AG08396 (cell line): ENCODE measurements at places on chromosomes 2 and 18.

DNA sequence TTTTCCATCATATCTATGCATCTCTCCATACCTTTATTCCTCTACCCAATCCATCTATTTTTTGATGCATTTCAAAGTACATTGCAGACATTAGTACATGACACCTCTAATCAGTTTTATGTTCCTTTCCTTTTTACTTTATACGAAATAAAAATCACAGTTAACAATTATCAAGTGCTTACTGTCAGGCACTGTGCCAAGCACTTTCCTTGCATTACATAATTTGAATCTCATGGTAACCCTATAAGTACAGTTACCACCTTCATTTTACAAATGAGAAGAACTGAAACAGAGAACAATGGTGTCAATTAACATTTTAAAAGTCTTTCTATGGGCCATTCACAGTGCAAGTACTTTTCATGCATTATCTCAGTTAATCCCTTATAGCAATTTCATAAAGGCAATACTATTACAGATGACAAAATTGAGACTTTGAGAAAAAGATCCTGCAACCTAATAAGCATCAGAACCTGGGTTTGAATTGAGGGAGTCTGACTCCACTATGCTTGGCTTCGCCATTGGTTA is 544.4 kb upstream of the TNP1 start:
- no peak for DNase-seq

DNA sequence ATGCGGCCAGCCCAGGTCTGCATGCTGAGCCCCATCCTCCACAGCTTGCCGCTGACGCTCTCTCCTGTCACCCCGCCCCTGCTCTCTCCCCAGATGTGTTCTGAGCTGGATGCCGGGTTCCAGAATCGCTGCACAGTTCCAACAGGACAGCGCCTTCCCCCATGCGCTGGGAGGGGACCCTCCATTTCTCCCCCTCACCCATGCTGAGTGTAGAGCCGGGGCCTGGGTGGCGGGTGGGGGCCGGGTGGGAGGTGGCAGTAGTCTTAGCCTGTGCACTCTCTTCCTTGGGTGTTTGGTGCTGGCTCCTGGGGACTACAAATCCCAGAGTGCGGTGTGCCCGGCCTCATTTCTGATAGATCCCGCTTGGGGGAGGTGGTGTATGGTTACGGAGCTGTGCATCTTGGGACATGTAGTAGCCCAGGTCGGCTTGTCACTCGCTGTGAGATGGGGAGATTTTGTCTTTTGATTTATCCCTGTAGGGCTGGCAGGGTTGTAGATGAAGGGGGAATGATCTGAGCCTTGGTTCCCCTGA is 6.8 kb downstream of the DNAJB2 start:
- DNase-seq, result peak; percentile 47

GRCh38 chr2:3871002-3871401 is 167.6 kb downstream of the DCDC2C start:
- no peak for DNase-seq

DNA sequence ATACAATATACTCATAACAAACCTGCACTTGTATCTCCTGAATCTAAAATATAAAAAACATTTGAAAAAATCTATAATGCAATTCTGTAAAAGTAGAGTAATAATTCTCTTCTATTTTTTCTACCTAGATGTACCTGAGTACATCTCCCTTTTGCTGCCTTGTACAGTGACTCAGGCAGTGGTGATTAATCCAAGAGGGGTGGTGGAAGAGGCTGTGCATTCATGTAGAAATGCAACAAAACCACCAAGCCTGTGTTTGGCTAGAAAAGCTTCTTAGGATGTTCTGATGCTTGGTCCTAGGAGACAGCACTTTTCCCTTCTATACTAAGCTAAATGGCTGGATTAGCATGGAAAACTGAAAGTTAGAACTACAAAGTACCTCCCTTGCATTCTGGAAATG is 245.8 kb downstream of the DPP10 start:
- no peak for DNase-seq

- DNase-seq, result no peak
Observed at GRCh38 chr2:113895301-113895700, 5.4 kb downstream of the ACTR3 start.

- DNase-seq, result peak; percentile 39
Observed at GRCh38 chr2:46847726-46848412, 67.7 kb downstream of the MCFD2 start.

GRCh38 chr2:218631837-218632236 is 24.1 kb downstream of the PLCD4 start:
- DNase-seq, result no peak

- DNase-seq, result peak; percentile 63
Observed at GRCh38 chr2:64405581-64406406, 48.2 kb upstream of the LGALSL start.

DNA sequence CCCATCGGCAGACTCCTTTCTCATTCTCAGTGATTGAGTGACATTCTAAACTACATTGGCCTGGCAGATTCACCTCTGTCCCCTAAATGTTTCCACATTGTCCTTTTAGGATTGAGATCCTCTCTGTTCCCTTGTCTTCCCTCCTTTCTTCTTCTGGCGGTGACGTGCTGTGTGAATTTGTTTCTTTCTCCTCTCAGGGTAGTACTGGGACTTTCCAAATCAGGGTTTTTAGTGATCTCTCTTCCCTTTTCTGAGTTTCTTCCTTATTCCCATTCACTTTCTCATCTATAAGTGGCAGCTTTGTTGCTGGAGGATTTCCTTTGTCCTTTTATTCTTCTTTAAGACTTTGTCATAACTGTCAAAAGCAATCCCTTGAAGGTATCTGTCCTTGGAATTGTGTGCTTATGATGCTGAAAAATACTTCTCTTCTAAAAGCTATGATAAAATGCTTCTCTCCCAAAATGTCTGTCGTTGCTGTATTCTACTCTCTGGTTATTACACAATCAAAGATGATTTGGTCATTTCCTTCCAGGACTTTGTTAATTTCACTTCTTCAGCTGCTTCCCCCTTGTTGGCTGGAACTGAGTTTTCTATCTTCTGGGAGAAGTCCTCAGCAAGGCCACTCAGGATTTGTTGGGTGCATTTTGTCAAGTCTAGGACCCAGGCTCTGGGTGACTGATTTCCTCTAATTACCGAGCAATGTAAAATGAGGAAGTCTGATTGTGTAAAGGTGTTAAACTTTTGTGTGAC is 4.9 kb upstream of the IL1B start:
- DNase-seq, result no peak

DNA sequence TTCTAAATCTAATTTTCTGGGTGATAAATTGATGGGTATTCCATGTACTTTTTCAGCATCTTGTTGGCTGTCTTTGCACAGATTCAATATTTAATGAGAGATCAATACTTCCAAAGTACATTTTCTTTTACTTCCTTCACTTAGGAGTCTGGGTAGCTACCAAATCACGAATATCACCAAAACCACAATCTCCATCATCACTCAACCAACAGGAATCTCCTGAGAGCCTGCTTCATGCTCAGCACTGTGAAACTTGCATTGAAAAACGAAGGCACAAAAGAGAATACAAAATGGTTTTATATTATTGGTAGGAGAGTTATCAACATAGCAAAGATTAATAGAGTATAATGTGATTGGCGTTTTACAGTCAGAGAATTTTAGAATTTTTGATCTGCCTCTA is 261.5 kb upstream of the DSEL start:
- no peak for DNase-seq

DNA sequence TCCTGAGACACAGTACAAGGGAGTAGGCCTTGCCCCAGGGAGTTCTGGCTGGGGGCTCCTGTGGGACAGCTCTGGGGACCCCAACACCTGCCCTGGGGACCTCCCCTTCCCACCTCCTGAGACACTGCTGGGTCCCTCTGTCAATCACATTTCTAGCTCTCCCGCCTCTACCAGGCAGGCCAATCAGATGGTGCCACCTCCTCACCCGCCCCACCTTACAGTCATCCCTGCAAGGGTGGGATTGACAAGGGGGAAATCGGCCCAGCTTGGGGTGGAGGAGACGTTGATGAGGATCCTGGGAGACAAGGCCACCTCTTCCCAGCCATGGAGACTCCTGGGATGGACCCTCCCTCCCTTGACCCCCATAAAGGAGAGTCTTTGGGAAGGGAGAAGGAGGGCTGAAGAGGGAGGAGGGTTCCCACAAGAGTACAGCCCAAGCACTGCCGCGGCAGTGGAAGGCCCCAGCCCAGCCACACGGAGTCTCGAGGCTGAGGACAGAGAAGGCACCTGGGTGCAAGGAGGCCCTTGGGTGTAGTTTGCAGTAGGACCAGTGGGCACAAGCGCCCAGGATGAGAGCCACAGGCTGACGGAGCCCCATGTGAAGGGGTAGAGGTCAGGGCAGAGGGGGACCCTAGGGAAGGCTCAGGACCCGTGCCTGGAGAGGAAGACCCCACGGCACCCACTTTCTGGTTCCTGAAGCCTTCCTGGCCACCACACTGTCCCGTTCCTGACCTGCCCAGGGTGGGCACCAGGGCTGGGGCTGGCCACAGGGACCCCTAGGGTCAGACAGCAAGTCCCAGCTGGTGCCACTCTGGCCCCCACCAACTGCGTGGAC is 109.9 kb upstream of the OTOS start:
- DNase-seq, result no peak

DNA sequence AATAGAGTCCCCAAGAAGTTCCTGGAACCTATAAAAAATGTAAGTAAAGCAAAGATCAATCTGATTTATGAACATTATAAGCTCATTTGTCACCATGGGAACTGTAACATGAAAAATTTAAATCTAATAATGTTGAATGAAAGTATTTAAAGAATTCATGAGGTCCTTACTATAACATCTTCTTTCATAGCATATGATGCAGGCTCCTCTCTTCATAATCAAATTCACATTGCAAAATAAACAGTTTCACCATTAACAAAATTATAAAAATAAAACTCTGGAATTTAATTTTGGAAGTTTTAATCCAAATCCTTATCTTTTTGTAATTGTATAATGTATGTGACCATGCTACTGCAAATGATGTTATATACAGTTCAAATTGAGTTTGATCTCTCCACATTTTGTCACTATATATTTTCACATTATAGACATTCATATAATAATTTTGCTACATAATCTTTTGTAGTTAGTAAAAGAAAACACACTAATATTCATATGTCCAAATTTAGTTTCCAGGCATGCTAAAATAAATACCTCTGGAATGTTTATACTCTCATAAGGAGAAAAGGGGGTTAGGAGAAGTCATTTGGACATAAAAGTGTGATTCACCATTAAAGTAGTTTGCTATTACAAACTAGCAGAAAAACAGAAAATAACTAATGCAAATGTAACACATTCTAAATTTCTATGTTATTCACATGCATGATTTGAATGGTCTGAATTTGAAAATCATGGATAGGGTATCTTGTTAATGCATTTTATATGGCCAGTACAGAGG is 954.1 kb downstream of the DSC3 start:
- DNase-seq, result no peak

DNA sequence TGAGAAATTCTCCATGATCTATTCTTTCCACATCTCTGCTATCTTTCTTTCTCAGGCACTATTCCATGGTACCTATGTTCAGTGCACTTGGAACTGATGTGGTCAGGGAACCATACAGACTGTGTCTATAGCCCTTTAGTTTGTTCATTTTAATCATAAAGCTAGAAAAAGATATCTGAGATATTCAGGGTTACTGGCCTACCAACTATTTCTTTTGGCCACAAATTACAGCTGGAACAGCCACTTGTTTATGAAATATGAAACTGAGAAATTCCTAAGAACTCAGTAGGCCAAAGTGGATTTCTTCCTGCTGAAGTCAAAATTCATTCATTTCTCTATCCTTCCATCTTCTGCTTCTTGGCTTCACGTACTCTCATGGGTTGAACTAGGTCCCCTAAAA is 22.8 kb upstream of the LYPD1 start:
- DNase-seq, result no peak

- no peak for DNase-seq
Observed at GRCh38 chr2:112658301-112658700, 12.6 kb downstream of the SLC20A1 start.

GRCh38 chr2:206083602-206084438 is 2.2 kb downstream of the INO80D start:
- DNase-seq, result no peak

GRCh38 chr2:7225848-7226247 is 308.6 kb downstream of the RNF144A start:
- no peak for DNase-seq

GRCh38 chr2:22355816-22356433 is 1029.1 kb upstream of the KLHL29 start:
- peak; percentile 16 for DNase-seq

- peak; percentile 82 for DNase-seq
Observed at GRCh38 chr2:10405448-10405847, 42.7 kb downstream of the ODC1 start.

- no peak for DNase-seq
Observed at GRCh38 chr2:126793885-126794613, 104.6 kb upstream of the TEX51 start.

GRCh38 chr18:35378574-35378896 is 1.4 kb upstream of the ZNF396 start:
- DNase-seq, result no peak

DNA sequence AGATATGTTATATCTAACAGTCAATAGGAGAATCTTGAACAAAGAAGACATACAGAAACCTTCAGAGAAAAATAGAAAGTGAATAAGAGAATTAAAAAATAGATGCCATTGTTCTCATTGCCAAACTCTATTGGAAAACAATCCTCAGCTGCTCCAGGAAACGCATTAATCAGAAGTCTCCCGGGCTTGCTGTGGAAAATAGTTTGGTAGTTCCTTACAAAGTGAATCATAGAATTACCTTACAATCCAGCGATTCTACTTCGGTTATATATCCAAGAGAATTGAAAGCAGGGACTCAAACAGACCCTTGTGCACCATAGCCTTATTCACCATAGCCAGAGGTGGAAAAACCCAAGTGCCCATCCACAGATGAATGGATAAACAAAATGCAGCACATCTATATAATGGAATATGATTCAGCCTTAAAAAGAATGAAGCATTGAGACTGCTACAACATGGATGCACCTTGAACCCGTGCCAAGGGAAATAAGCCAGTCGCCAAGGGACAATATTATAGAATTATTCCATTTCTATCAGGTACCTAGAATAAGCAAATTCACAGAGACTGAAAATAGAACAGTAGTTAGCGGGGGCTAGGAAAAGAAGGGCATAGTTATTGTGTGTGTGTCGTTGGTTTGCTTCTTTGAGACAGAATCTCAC is 21.9 kb upstream of the CHRNA1 start:
- no peak for DNase-seq

GRCh38 chr2:49000695-49001094 is 153.6 kb downstream of the FSHR start:
- DNase-seq, result no peak

GRCh38 chr18:79570266-79571201 is 109.1 kb upstream of the CTDP1 start:
- peak; percentile 69 for DNase-seq

DNA sequence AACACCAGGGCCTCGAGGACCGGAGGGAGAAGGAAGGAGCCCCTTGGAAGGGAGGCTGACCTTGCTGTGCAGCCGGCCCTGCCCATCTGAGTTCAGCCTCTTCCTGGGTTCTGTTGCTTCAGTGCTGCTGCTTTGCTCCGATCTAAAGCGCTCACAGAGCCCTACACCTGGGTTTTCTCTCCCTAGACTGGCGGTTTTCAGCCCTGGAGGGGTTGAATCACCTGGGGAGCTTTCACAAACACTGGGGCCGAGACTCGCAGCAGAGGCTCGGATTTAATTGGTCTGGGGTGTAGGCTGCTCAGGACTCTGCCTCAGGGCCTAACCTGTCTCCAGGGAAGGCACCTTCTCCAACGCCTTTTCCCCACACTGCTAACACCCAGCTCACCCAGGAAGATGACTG is 40.9 kb upstream of the SMAD7 start:
- DNase-seq, result no peak
